ENCODE measurements at places on chromosomes 1 and 21.

DNA sequence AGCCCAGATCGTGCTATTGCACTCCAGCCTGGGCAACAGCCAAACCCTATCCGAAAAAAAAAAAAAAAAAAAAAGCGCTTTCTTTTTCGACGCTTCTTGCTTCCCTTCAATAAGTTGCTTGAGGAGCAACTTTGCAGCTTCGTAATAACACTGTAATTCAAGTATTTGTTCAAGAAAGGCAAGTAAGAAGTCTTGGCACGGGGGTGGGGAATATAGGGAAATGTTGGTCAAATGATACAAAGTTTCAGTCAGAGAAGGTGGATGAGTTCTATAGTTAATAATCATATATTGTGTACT is 871 bp upstream of the PSMA5 start:
- DNase-seq: no peak

DNA sequence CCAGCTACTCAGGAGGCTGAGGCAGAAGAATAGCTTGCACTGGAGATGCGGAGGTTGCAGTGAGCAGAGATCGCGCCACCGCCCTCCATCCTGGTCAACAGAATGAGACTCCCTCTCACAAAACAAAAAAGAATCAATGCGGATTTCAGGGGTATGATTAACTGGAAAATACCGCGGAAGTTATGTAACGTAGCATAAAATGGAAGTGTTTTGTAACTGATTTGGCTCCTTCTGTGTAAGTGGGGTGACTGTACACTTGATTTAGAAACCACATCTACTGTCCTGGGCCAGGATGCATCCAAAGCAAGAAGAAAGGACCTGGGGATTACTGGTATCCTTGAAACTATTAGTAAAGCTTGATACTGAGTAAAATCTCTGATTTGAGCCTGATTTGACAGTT is 3.1 kb upstream of the VAMP4 start:
- no peak for DNase-seq

DNA sequence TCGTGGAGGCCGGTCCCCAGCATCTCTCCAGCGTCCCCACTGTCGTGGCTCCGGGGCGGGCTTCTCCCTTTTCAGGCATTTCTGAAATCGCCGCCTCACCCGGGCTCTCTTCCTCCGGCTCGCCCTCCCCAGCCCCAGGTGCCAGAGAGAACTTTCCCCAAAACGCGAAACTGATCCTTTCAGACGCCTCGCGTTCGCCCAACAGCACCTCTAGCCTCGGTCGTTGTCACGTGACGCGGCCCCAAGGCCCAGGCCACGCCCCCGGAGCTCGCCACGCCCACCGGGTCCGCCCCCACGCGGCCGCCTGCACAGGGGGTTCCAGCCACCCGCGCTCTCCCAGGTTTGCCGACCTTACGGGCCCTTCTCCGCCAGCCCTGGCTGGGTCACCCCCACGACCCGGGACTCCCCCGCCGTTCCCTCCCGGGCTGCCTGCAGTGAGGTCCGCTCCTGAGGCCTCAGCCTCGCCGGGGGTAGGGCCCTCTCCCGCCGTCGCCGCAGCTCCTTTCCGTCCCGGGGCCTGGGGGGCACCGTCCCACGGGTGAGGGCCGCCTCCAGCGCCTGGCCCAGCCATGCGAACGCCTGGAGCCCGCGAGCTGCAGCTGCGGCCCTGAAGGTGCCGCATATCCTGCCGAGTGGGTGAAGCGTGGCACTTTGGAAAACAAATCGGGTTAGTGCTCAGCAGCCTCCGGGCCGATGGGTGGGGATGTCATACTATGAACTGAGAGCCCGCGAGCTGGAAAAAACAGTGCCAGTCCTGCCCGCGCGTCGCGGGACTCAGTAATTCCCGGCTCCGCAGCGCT is 21.0 kb downstream of the H3-3A start:
- DNase-seq: peak; percentile 73

GRCh38 chr1:62283986-62284385 is 35.2 kb downstream of the KANK4 start:
- DNase-seq: no peak

DNA sequence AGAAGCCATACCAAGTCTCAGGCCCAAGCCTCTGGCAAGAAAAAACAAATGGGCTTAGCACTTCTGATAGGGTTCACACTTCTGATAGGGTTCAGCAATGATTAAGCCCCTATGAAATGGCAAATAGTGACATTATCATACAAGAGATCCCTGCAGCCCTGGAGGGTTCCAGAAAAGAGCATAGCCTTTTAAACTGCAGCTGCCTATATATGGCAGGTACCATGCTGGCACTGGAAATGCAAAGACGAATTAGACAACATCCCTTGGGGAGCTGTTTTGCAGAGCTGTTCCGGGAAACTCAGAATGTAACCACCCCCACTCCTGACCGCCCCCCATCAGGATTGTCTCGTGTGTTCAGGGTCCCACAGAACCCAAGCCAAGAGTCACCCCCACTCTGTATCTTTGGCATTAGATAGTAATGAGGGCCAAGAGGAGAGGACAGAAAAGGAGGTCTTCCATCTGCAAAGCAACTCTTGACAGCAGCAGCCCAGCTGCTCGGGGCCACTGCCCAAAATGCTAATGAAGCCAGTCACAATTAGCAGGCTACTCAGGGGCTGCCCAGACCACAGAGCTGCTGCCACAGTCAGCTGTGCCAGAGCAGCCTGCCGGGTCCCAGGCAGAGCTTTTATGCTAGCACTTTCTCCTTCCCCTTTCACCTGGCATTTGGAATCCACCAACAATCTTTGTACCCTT is 50.9 kb downstream of the ITPKB start:
- no peak for DNase-seq

DNA sequence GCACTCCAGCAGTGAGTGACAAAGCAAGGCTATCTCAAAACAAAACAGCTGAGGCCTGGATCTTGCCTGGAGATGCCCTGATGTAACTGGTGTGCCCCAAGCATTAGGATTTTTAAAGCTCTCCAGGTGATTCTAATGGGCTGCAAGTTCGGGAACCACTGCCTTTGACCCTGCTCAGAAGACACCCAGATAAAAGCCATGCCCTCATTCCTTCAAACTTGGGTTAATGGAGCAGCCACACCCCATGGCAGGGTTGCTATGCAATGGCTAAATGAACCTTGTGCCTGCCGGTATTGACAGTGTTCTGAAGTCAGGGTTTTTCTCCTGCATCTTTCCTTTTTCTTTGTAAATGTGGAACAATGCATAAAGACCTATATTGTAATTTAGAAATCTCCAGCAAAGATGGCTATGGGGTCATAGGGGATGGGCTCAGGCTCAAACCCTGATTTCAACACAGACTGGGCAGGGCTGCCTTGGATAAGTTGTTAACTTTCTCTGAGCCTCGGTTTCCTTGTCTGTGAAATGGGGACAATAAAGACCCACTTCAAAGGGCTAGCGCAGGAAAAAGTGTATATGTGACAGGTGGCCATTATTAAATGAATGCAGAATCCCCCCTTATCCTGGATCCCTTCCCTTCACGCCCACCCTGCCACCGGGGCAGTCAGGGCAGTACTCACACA is 453 bp downstream of the TFF3 start:
- no peak for DNase-seq

DNA sequence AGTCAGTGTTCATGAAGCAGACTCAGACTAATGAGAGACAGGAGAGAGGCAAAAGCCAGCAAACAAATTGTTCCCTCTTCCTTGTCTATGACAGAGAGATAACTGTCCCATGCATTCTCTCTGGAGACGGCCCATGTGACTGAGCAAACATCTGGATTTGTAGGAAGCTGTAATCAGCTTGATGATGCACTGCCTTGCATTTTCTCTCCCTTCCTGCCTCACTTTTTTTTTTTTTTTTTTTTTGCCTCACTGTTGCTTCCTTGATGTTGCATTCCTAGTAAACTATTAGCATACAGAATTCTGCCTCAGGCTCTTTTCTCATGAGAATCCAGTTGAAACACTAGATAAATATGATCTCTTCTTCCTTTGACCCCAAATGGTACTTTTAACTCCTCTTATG is 134.5 kb downstream of the HHIPL2 start:
- no peak for DNase-seq

GRCh38 chr1:6546326-6546725 is 8.0 kb downstream of the NOL9 start:
- DNase-seq: peak; percentile 68

DNA sequence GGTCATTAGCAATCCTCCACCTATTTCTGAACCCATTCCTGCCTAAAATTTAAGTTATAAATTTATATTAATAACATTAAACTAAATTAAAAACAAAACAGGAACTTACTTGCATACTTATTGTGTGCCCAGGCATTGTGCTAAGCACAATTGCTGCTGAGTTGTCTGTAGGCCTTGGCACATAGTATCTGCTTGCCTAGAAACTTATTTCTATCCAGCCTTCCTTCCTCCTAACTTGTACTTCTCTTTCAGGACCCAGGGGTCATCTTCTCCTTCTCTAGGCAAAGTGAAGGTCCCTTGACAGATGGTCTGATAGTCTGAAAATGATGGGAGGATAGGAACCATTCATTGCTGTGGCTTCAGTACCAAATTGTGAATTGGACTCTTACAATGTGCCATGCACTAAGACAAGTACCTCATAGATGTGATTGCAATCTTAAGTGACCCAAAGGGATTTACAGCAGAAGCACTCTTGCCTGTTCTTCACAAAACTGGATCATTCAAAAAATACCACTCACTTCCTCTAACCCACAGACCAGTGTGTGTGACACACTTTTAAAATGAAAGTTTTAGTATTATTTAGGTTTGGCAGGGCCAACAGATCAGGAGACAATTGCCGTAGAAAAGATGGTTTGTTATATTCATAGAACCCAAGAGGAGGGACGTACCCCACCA is 10.3 kb upstream of the CD101 start:
- DNase-seq: no peak

- DNase-seq: no peak
These were observed 114.1 kb upstream of the CD34 start for GRCh38 chr1:208025031-208025430.

DNA sequence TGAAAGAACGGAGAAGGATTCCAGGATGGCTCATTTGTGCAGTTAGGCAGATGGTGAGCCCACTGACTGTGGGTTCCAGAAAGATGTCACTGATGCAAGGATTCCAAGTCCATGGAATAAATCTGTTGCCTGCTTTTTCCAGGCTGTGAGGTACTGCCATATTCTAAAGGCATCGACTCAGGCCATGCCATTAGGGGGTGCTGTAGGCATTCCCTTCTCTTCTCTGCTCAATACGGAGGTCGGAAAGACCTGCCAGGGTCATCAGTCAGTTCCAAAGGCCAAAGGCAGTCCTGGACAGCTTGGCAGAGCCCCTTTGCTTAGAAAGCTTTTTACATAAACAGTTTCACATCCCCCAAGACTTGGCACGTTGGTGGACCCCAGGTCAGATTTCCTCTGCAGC is 31.7 kb upstream of the TMEM125 start:
- DNase-seq: peak; percentile 81

DNA sequence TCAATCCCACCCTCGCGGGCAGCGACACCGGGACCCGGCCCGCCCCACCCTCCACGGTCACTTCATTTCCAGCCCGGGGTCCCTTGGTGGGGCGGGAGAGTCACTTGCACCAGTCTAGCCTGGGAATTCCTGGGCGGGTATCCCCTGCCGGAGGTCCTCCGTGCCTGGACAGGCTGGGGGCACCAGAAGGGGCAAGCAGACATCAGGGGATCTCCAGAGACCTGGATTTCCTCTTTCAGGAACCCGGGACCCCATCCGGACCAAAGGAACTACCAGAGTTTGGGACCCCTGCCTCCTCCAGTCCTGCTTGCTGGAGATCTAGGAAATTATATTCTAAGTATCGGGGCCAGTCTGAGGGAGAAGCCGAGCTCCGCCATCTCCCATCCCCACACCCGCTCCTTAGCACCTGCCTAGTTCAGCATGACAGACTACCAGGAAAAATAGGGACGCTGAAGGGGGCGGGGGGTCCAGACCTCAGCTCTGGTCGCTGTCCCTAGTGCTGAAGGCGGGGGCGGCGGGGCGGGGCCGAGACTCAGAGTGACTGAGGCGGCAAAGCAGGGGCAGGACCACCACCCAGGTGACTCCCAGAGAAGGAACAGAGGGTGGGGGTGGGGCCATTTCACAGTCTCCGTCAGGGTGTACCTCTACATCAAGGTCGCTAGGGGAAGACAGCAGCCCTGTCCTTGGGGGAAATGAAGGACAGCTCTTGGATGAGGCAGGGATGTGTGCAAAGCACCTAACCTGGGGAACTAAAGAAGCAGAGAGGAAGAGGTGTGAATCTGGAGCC is 832 bp downstream of the HCN3 start:
- DNase-seq: no peak

DNA sequence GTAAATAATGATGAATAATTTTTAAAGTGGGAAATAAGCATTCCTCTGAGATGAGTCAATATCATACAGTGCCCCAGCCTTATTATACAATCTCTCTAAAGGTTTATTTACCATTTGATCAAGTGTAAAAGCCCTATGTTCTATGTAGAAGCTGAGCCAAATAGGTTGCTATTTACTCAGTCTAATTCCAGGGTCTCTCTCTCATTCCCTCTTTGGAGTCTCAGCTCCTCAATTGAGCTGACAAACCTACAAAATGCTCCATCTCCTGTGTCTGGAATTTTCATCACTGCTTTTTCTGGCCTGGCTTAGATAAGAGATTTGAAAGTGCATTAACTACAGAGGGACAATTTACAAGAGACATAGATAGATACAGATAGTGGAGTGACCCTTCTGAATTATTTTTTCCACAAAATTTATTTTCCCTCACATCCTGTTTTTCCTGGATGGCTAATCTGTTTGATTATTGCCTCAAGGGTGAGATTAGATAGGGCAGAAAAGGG is 24.8 kb upstream of the USH2A start:
- no peak for DNase-seq

GRCh38 chr1:9553736-9554144 is 14.5 kb downstream of the SLC25A33 start:
- DNase-seq: no peak
